ENCODE measurements at places on chromosomes 1 and 21.

DNA sequence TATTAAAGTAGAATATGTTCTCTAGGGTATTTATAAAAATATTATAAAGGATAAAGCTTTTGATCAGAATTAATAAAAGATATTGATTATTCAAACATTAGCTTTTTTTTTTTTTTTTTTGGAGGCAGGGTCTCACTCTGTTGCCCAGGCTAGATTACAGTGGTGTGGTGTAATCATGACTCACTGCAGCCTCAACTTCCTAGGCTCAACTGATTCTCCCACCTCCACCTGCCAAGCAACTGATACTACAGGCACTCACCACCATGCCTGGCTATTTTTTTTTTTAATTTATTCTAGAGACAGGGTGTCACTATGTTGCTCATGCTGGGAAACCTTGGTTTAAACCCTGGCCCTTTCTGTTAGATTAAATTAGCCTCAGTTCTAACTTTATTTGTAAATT lies 188.3 kb downstream of the CLEC20A start:
- no peak for DNase-seq

DNA sequence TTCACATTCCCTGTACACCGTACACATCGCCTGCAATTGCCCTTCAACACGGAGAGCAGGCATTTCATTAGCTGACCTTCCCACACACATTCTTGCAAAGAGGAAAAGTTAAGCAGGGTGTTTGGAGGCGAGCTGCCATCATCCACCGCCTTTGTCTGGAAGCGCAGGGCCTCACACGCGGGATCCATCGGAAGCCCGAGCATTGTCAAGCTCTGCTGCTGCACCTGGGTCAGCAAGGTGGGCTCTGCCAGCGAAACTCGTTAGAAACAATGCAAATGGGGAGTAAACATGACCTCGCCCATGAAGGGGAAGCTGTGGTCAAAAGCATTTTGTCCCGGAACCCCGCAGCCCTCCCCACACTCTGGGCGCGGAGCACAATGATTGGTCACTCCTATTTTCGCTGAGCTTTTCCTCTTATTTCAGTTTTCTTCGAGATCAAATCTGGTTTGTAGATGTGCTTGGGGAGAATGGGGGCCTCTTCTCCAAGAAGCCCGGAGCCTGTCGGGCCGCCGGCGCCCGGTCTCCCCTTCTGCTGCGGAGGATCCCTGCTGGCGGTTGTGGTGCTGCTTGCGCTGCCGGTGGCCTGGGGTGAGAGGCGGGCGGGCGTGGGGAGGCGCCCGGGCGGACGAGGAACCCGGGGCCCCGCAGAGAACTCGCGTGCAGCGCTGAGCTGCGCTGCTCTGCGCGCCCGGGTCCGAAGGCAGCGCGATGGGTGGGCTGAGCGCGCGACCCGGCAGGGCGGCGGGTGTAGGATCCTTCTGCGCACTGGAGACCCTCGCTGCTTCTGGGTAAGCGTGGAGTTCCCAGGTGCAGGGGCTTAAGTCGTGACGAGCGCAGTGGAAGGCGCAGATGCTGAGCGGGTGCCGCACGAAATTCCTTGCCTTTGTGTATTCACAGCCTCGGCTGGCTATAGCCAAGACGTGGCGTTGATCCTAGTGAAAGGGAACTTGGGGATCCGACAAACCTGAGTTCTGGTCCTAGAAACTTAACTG lies at the start of gene CR1:
Gene CR1, plus strand, starts transcription at position 357 of the 992 bp plus-strand sequence. Its CDS starts 111 bp downstream, at position 468.
- DNase-seq: peak; percentile 31

GRCh38 chr1:41504114-41505035 lies 19.9 kb upstream of the EDN2 start:
- no peak for DNase-seq

- peak; percentile 48 for DNase-seq
Observed at GRCh38 chr1:12594966-12595756, 22.8 kb downstream of the DHRS3 start.

- no peak for DNase-seq
Observed at GRCh38 chr1:221810406-221810805, 68.5 kb upstream of the DUSP10 start.

GRCh38 chr1:90591970-90592356 lies 125.1 kb downstream of the BARHL2 start:
- DNase-seq: no peak

DNA sequence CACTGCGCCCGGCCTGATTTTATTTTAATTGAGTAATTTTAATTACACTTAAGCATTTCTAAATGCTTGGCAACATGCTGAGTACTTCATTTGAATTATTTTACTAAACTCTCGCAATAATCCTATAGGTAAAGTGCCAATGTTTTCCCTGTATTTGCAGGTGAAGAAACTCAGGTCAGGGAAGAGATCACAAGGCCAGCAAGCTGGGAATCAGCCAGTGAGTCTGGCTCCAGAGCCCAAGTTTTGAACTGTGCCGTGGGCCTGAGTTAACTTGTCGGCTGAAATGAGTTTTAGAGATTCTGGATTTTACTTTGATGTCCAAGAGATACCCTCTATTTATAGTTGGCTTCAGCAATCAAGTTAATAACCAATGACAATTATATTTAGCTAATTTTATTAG lies 141.4 kb downstream of the CNIH3 start:
- DNase-seq: no peak

GRCh38 chr1:37634244-37634991 lies at the start of gene RSPO1:
Gene RSPO1, minus strand, starts transcription at chr1:37634892. Its CDS starts 5,231 bp downstream, at chr1:37629661.
- DNase-seq: peak; percentile 56

- no peak for DNase-seq
Observed at GRCh38 chr1:160117300-160117699, 1.7 kb downstream of the ATP1A2 start.

DNA sequence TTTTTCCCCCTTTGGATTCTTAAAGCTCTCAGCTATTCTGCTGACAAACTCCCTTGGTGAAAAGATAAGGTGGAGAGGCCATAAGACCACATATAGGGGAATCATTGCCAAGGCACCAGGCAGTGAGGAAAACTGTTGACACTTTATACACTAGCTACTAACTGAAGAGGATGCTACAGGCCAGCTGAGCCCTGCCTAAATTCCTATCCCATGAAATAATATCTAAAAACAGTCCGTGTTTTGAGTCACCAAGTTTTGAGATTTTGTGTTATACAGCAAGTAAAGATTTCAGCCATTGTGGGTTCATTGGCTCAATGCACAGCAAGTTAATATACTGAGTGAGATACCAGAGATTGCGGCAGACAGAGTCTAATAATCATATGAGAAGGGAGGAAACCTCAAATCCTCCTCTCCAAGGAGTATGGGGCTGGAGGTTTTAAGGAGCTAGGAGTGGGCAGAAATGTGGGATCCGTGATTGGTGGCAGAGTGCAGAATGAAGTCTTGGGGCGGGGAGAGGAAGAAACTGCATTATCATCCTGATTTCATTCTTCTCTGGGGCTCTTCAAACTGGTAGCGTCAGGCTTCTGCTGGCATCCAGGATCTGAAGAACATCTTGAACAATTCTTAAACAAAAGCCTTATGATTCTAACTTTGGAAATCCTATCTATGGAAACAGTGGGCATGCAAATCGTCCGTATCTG lies 9.2 kb downstream of the CLDN8 start:
- no peak for DNase-seq

- DNase-seq: no peak
Observed at GRCh38 chr1:87898431-87898830, 569.8 kb downstream of the LMO4 start.

GRCh38 chr21:45043541-45044020 lies 30.8 kb upstream of the ADARB1 start:
- no peak for DNase-seq

DNA sequence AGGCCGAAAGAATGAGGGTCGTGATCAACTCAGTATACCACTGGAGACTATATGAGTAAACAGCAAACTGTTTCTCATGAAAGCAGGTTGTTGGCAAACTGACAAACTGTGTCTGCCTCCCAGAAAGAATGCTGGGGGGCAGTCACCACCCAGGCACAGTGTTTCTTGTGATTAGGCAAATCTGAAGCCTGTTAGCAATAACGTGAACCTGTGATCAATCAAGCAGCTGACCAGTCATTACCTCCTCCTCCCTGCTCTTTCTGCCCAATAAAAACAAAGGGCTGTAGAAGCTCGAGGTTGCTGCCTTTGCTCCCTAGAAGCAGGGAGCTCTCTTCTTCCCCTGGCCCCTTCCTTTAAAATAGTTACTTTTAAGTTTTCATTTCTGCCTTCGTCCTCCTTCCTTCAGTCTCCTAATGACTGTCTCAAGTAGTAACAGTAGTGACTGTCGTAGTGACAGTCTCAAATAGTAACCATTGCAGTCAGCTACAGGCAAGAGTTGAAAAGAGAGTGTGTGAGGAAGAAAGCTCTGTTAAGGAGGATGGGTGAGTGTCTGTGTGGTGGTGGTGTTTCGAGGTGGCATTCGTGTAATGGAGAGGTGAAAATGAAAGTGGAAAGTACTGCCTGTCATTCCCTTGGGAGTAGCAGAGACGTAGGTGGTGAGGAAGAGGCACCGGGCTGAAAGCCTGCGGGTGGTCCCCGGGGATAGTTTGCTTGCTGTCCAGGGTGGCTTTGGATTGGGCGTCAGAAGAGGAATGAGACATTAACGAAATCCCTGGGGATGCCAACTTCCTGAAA lies 14.5 kb downstream of the HHAT start:
- DNase-seq: no peak

DNA sequence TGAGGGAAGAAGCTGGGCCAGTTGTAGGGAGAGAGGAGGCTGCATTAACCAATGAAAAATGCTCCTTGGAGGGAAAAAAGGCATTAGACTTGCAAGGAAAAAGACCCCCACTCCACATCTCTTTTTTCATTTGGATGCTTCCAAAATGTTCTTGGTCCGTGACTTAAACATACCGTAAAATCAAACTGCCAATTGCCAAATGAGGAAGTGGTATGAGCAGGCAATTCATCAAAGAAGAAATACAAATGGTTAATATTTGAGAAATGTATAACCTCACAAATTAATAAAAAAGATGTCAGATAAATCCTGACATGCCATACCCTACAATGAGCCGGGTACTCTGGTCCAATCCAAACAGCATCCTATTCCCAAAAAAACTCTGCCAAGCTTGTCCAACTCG lies 30.6 kb downstream of the KANK4 start:
- no peak for DNase-seq

DNA sequence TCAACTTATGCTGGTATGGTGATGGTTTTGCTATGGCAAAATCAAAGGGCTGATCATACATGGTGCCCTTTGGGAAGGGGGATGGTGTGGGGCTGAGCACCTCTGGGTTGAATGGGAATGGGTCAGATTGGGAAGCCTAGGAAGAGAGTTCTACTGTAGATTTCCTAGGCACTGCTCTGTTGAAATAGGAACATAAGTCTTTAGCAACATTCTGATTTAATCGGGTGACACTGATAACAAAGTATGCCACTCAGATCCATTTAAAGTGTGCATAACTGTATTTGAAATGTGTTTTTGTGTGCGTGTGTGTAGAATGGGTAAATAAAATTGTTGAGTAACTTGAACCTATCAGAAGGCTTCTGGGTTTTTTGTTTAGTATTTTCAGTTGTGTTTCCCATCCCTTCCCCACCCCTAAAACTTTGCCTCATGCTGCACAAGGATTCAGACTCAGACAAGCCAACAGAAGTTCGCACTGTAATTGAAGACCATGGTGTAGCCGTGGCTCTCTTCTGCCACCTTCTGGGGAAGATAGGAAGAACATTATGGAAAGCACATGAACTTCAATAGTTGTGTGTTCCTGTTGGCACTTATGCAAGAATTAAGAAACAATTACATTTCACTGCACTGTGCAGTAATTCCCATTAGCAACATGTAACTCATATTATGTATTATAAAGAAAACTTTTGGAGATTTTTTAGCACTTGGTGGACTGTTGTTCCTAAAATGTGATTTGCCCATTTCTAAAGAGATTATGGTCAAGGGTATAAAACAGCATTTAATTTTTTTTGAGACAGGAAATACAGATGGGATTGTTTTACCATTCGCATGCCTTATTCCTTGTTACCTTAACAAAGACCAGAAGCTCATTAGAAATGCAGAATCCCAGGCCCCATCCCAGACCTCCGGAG lies 10.9 kb upstream of the C4BPB start:
- DNase-seq: peak; percentile 62

DNA sequence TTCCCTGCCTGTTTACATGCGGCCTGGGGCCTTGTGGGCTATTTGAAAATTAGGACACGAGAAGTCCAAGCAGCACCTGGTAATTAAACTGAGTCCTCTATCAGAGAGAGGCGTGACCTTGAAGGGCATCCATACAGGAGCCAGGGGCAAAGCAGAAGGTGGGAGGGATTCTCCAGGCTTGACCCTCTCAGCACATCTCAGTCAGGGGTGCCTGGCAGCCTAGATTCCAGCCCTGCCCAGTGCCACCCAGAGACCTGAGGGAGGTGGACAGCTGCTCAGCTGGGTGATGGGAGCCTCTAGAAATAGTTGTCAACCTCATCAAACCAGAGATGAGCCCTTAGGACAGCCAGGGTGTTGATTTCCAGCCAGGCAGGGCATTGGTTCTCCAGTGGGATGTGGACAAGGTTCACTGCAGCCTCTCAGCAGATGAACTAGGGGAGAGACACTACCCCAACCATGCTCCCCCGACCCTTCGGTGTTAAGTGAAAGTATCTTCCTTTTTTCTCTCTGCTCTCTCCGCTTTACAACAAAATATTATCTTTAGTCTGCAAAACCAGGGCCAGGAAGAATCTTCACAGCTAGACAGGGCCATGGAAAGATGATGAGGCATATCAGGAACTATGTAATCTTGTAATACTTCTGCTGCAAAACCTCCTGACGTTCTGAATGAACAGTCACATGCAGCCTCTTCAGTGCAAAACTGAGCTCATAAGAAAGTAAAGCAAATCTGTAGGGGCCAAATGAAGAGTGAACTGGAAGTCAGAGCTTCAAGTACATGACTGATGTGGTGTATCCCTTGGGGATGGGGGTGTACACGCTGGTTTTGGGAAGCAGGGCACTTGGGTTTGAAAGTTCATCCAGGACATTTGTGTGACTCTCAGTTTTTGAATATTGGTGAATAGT lies 35.9 kb upstream of the ATP5PO start:
- DNase-seq: no peak

DNA sequence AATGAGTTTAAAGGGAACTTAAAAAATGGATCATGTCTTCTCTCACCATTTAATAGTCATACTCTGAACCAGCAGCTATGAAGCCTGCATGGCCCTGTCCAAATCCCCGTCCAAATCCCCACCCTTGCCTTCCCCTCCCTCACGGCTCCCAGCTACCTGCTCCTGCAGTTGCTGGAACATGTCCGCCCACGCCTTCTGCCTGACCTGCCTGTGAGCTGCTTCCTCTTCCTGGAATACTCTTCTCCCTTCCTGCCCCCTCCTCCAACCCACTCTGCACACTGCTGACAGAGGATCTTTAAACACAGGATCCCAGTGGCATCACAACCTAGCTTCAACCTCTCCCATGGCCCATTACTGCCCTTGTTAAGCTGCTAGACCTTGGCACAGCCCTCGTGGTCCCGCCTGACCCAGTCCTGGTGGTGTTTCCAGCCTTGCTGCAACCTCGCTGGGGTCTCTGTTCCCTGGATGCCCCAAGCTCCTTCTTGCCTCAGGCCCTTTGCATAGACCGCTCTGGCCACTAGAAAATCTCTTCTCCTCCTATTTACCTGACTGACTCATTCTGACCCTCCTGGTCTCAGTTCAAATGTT lies 118.3 kb downstream of the PTPRU start:
- no peak for DNase-seq

- DNase-seq: no peak
Observed at GRCh38 chr1:206774093-206774492, 1.8 kb upstream of the IL10 start.

Data from neuronal stem cell (in vitro differentiated cells).